ENCODE measurements at places on chromosomes 1 and 21.

GRCh38 chr21:37079211-37079824 lies 6.3 kb downstream of the TTC3 start:
- DNase-seq = no peak

GRCh38 chr1:206495493-206496046 lies 11.8 kb upstream of the RASSF5 start:
- DNase-seq = no peak

- DNase-seq = no peak
These were observed 42.8 kb upstream of the CACNA1E start for GRCh38 chr1:181440510-181440909.

GRCh38 chr1:206112600-206113301 lies 4.4 kb downstream of the AVPR1B start:
- no peak for DNase-seq

DNA sequence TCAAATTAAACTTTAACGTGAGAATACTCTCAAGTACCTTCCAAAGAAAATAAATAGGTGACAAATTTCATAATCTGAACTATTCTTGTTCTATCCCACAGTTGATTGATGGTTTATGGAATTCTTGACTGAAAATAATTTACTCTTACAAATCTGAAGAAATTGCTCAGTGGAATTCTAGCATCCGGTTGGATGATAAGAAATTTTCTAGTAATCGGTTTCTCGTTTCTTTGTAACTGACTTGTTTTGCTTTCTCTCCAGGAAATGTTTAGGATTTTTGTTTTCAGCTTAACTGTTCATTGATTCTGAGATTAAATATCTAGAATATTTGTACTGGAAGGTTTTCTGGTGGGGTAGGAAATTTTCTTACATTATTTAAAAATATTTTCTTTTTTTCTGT lies 558.9 kb upstream of the ADAMTS5 start:
- no peak for DNase-seq

DNA sequence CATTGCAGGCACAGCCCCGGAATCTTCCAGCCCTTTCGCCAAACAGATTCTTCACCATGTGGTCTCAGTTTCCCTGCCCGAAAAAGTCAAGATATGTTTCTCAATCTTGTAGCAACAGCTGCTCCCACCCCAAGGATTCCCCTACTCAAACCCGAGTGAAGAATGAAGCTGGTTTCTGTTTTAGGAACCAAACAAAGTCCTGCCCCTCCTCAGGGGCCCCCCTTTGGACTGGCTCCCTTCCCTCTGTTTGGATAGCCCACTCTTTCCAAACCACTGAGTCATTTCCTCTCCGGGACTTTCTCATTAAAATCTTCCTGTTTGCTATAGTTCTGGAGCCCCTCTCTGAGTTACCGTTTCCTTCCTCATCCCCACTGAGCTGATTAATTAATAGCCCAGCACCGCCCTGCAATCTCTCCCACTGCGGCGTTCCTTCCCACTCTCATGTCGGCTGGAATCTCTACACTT lies 100.9 kb downstream of the TSEN15 start:
- no peak for DNase-seq

DNA sequence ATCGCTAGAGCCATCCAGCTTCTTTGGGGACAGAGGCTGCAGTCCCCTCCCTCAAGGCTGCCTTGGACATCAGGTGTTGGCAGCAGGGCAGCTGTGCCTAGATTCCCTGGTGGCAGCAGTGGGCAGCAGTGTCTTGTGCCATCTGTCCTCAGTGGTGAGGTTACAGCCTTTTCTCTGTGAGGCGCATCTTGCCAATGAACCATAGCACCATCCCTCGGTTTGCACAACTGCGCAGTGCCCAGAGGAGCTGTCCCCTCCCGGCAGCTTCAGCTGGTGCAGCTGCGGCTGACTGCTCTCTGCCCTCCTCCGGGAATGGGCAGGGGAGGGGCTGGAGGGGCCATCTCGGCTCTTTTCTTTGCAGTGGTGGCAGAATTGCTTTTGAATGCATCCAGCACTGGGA lies 59.0 kb upstream of the C8B start:
- DNase-seq = no peak

All from stimulated activated CD4-positive, alpha-beta T cell treated with anti-CD3 and anti-CD28 coated beads, TNF-alpha, amount 100 ng/mL, for 24 hours (primary cell).